GM20000 (cell line): ENCODE measurements at places on chromosomes 12 and 14.

DNA sequence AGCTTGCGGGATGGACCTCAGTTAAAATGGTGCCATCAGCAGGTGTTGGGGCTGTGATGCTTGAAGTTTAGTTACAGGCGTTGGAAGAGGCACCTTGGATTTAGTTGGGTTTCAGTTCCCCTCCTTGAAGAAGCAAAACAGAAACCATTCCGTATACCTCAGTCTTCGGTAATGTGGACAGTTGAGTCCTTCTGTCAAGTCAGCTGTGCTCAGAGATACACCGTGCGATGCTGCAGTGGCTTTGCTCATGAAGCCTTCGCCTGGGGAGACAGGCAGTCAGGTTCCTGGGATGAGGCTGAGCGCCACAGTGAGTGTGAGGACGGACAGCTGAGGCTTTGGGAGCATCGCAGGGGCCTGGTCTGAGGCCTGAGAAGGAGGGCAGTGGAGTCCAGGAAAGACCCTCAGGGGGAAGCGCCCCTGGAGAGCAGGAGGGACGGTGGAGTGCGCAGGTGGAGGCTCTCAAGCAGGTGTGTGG is 7.4 kb downstream of the RAN start:
- DNase-seq: peak; percentile 76

DNA sequence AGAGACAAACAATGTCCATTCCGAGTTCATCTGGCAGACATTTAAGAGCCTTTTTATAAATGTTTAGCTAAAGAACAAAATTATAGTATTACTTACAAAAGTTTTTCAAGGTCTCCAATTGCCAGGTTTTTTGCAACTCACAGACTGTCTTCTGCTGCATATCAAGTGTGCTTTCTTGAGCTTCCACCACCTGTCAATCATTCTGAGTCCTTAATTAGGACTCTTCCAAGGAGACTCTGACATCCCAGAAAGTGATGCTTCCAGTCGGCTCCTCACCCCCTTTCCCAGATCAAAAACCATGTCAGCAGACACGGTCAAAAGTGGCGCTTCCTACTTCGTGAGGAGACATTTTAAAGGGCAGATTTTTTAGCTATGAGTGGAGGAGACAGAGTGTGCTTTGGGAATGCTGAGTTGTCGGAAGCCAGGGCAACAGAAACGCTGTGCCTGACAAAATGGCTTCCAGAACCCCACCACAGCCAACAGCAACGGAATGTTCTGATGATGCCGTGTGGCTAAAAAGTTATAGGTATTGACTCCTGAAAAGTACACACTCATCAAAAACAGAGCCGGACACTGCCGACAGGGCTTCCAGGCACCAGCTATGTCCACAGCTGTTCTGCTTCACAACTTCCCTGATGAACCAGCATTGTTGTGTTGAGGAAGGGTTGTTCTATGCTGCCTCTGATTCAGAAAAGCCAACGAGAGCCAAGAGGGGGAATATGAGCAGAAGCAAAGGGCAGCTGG is 116.1 kb upstream of the SLC35F4 start:
- DNase-seq: no peak

DNA sequence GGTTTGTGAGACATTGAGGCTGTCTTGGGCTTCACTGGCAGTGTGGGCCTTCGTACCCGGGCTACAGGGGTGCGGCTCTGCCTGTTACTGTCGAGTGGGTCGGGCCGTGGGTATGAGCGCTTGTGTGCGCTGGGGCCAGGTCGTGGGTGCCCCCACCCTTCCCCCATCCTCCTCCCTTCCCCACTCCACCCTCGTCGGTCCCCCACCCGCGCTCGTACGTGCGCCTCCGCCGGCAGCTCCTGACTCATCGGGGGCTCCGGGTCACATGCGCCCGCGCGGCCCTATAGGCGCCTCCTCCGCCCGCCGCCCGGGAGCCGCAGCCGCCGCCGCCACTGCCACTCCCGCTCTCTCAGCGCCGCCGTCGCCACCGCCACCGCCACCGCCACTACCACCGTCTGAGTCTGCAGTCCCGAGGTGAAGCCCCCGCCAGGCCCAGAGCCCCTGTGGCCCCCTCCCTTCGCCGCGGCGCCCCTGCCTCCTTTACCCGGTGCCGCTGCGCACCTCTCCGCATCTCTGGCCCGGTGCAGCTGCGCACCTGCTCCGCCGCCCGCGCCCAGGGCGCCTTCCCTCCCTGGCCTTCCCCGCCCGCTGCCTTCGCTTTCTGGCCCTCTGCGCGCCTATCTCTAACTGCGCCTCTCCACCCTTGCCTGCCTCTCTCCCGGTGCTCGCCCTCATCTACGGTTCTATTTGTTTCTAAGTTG is at the start of gene ENO2:
Gene ENO2, plus strand, starts transcription at position 335 of the 701 bp plus-strand sequence. CDS start 1,253 bp downstream, outside the sequence.
- DNase-seq: peak; percentile 92

DNA sequence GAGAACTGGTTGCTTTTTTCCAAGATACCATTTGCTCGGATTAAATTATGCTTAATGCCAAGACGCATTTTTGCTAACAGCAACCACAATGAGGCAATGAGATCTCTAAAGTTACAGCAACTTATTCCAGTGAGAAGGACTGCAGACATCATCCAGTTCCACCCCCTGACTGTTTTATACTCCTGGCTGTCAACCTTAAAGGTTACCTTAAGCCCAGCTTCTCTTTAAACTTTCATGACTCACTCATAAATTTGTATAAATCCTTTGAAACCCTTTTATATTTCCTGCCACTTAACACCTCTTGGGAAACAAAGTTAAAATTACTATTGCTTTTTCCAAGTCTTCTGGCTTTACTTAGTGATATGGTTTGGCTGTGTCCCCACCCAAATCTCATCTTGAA is 80.2 kb downstream of the TMTC1 start:
- DNase-seq: no peak

DNA sequence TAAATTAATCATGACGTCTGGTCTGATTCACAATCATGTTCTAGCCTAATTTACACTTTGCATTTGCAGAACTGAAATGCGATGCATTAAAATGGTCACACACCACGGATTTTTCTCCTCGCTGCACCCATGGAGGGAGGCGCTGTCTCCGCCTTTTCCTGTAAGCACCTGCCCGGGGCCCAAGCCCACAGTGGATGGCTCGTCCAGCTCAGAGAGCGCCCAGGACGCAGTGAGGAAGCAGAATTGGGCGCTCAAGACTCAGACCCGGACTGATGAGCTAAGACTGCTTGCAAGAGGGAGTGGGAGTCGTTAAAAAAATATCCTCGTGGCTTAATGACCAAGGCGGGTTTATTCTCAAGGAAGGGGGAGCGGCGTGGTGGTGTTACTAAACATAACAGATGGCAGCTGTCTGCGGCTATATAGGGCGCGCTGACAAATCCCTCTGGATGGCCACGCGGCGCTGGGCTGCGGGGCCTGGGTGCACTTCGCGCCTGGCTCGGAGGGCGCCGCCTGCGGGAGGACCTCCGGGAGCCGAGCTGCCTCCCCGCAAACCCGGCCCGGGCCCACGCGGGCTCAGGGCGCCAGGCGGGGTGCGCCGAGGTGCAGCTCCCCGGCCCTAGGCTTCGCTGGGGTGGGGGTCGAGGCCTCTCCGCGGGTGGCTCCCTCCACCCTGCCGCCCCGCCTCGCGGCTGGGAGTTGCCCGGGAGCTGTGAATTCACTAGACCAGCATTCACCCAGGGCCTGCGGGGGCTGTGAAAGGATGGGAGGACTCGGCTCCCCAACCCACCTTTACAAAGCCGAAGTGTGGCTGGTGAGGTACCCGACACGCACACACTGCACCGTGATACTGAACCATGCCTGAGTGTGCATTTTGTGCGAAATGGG is 78.7 kb downstream of the PPM1A start:
- peak; percentile 78 for DNase-seq

DNA sequence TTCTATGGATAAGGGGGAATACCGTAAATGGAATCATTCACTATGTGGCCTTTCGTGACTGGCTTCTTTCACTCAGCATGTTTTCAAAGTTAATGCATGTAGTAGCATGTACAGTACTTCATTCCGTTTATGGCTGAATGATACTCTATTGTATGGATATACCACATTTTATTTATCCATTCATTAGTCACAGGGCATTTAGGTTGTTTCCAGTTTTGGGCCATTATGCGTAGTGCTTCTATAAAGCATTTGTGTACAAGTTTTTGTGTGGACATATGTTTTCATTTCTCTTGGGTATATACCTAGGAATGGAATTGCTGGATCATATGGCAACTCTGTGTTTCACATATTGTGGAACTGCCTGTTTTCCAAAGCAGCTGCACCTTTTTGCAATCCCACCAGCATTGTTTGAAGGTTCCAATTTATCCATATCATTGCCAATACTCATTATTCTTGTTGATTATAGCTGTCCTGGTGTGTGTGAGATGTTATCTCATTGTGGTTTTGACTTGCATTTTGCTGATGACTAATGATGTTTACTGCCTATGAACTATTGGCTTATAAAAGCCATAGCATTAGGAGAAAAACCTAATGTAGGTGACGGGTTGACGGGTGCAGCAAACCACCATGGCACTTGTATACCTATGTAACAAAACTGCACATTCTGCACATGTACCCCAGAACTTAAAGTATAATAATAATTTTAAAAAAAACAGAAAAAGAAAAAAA is 45.5 kb downstream of the ATF7IP start:
- no peak for DNase-seq
